ENCODE measurements at places on chromosomes 3 and 15.

- DNase-seq: no peak
These were observed 48.5 kb upstream of the SH3GL3 start for GRCh38 chr15:83398626-83399025.

GRCh38 chr3:69540706-69541581 is 155.1 kb upstream of the FRMD4B start:
- DNase-seq: no peak

- DNase-seq: no peak
These were observed 213.1 kb upstream of the NECTIN3 start for GRCh38 chr3:110858549-110858948.

- DNase-seq: no peak
These were observed 63.7 kb downstream of the MAGI1 start for GRCh38 chr3:65975032-65975431.

DNA sequence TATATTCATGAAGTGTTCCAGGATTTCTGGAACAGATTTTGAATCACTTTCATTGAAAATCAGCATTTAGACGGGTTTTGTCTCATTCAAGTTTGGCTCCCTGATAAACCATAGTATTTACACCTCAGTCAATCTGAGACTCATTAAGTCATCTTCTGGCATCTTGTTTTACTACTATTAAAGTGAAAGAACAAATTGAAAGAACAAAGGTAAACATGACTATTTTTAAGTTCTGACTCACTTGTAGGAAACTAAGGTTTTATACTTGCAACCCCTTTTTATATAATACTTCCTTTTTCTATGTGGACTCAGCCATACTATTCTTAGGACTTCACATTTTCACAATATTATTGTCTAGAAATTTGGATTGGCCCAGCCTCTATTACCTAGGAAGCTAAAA is 854.4 kb downstream of the SQOR start:
- DNase-seq: no peak

GRCh38 chr3:126524429-126524988 is 554 bp downstream of the CHST13 start:
- DNase-seq: no peak

DNA sequence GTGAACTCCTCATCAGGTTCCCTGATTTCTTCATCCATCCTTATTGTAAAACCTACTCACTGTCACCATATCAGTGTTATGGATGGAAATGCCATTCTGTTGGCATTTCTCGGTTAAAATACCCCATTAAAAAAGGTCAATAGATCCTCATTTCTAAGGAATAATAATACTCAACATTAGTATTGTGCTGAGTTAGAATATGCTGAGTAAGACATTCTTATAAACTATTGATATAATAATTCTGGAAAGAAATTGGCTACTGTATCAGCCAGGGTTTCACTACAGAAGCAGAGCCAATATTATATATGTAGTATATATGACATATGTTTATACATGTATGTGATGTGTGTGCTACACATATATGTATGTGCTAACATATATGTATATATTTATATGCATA is 95.4 kb upstream of the KCNH8 start:
- no peak for DNase-seq

GRCh38 chr3:143060906-143061305 is 58.7 kb upstream of the CHST2 start:
- DNase-seq: peak; percentile 79

GRCh38 chr15:55627730-55628368 is 39.7 kb upstream of the PYGO1 start:
- no peak for DNase-seq
